Activated gamma-delta T cell (primary cell): ENCODE measurements at places on chromosomes 6 and 20.

DNA sequence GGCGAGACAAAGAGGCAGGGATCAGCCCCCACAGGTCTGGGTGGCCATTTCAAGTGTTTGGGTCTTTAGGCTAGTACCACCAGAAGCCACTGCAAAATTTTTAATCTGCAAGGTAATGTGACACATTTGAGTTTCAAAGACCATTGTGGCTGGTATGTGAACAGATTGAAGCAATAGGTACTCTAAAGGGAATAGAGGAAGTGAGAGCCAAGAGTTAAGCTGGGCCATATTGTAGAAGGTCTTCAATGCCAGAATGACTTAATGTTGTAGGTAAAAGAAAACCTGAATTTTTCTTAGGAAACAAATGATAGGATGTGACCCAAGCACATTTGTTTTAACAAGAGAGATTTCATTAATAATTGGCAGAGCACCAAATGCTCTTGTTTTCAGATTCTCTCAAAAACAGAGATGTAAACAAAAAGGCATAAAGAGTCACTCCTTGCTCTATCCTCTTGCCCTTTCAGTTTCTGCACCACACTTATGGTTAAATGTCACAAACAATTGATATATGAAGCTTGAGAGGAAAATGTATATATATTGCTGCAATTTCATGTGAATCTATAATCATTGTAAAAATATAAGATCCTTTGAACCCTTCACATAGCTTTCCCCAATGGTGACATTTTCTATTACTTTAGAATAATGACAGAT lies 307.1 kb upstream of the PLN start:
- DNase-seq: no peak

DNA sequence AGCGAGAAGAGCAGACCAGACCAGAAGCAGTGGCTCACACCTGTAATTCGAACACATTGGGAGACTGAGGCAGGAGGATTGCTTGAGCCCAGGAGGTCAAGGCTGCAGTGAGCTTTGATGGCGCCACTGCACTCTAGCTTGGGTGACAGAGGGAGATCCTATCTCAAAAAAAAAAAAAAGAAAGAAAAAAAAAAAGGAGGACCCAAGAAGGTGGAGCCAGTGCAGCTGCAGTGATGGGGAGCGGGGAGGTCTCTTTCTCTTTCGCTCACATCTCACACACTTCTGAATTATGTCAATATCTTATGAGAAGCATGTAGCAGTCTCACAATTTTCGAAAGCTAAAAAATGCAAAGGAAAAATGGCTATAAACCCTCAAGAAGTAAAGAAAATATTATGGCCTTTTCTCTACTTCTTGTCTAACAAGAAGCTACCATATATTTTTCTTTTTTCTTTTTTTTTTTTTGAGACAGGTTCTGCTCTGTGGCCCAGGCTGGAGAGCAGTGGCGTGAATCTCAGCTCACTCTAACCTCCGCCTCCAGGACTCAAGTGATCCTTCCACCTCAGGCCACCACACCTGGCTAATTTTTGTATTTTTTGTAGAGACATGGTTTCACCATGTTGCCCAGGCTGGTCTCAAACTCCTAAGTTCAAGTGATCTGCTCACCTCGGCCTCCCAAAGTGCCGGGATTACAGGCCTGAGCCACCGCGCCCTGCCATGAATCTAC lies 3.8 kb upstream of the SPO11 start:
- DNase-seq: no peak

DNA sequence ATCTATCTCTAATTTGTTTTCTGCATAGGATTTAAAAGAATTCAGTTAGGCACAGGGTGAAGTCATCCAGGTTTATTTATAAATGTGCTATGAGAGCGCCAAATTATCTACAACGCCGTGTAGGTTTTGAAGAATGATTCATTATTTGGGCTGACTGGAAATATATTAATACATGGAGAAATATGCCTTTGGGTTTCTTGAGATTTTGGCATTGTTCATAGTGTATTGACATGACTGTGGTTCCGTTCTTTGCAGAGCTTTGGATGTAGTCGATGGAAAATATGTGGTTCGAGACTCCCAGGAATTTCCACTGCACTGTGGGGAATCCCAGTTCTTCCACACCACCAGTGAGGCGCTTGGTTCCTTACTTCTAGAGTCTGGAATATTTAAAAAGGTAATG lies 90.9 kb downstream of the CRYBG1 start:
- no peak for DNase-seq

DNA sequence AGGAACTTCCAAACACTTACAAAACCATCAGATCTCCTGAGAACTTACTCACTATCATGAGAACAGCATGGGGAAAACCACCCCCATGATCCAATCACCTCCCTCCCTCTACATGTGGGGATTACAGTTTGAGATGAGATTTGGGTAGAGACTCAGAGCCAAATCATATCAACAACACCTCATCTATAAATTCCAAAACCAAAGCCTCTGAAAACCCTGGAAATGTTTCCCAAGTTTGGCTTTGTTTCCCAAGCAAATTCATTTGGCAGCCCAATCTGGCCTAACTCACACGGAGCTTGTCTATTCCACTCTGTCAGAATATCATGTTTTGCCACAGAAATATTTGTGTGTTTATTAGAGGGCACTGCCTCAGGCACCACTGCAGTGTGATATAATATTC lies 142.6 kb downstream of the COL9A1 start:
- DNase-seq: no peak

DNA sequence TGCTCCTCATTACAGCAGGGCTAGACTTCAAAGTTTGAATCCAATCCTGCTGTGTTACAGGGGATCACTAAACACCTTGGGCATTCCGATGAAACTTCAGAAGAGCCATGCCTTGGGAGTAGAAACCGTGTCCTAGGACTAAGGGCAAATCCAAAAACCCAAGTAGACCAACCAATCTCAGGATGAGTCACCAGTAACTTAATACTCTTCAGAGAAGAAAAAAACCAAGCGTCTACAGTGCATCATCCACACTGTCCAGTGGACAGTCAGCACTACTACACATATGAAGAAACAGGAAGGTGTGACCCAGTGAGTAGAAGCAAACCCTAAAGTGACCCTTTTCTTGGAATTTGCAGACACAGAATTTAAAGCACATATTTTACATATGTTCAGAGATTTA lies 39.5 kb upstream of the VAPB start:
- DNase-seq: no peak

DNA sequence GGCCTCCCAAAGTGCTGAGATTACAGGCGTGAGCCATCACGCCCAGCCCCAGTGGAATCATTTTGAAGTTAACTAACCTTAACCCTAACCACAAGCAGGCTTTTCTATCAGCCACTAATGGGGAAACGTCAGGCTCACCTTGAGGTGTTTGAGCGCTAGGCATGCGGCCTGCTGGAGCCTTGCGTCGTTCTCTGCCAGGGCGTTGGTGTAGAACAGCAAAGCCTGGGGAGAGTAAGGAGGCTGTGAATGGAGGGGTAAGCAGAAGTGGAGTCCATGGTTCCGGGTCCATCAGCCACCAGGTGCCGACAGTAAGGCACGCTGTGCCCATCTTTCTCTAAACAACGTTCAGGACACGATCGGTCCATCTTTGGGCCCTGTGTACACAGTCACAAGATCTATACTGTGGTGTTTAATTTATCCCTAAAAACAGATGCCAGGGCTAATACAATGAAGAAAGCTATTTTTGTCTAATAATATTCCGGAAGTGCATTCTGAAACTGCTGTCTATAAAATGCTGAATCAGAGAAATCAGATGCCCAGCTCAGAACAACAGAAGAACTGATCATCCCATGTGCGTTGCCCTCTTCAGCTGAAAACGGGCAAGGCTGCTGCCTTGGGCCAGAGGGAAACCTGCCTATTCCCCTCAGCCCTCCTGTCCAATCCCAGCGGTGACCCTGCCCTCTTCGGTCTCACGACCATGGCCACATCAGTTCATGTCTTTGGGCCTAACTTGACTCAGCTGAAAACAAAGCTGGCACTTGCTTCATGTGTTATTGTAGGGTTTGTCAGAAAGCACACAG lies 79.6 kb downstream of the PTPN1 start:
- DNase-seq: no peak

GRCh38 chr6:135884136-135884535 lies 32.6 kb downstream of the PDE7B start:
- no peak for DNase-seq

GRCh38 chr6:168058691-168059551 lies 20.1 kb downstream of the FRMD1 start:
- no peak for DNase-seq

- DNase-seq: no peak
Measured at GRCh38 chr6:162533009-162533400, 194.6 kb downstream of the PRKN start.

DNA sequence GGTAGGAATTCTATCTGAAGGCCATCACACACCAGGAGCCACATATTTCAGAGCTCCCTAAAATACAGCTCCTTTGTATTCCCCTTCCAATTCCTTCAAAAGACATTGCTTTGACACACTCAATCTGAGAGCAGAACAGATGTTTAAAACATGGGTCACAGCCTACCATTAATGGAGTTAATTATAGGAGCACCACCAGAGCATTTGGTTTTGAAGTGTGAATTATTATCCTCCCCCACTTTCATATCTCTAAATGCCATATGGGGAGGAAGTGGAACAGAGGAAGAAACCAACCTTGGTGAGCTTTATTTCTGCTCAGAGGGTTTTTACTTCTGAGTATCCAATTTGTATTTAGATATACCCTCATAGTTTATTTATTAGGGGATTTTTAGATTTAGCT lies 50.7 kb upstream of the TNFRSF21 start:
- DNase-seq: no peak

- no peak for DNase-seq
Measured at GRCh38 chr6:137775720-137776119, 91.3 kb upstream of the TNFAIP3 start.

DNA sequence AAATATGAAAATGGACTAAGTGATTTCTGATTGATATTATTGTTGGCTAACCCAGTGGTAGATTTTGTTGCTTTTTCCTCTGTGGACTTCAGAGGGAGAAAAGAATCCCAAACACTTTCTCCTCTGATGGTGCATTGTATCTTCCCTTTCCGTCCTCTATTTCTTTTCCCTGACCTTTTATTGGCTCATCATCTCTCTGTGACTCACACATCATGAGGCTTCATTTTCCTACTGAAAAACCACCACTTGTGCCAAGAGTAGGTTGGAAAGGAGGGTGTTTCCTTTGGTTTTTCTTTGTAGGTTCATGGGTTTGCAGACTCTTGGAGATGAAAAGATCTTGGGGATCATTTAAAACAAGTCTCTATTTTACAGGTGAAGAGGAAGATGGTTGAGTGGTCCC lies 311.7 kb upstream of the JAG1 start:
- no peak for DNase-seq

GRCh38 chr6:6125495-6125894 lies 118.8 kb upstream of the NRN1 start:
- no peak for DNase-seq

DNA sequence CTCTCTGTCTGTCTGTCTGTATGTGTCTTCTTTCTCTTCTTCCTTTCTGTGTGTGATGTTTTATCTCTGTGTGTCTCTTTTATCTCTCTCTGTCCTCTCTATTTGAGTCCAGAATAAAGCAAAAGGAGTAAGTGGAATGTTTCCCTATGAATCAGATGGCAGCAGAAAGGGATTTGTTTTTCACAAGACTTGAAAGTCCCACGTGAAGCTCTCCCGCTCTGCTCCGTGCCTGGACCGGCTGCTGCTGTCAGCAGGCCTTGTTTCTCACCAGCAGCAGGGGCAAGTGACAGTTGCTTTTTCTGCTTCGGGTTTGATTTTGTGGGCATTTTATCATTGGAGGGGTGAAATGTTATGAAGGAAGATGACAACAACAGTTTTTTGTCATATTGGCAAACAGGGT lies 212.7 kb downstream of the PACRG start:
- no peak for DNase-seq

GRCh38 chr20:19968466-19969073 lies 48.6 kb upstream of the NAA20 start:
- no peak for DNase-seq

- no peak for DNase-seq
Measured at GRCh38 chr6:46501136-46502089, 10.2 kb upstream of the RCAN2 start.

DNA sequence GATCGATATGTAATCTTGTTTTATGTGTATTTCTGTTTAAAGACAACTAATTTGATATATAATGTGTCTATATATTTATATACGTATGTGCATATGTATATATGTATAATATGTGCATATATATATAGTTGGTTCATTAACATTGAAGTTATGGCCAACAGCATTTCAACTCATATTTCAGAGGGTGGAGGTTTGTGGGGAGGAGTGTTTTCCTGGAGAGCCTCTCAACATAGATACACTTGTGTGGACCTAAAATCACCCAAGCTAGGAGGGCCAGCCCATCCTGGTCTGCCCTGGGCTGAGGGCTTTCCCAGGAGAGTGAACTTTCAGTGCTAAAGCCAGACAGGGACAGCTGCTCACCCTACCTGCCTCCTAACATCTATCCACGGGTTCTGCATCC lies 68.8 kb downstream of the TMEM242 start:
- DNase-seq: no peak

DNA sequence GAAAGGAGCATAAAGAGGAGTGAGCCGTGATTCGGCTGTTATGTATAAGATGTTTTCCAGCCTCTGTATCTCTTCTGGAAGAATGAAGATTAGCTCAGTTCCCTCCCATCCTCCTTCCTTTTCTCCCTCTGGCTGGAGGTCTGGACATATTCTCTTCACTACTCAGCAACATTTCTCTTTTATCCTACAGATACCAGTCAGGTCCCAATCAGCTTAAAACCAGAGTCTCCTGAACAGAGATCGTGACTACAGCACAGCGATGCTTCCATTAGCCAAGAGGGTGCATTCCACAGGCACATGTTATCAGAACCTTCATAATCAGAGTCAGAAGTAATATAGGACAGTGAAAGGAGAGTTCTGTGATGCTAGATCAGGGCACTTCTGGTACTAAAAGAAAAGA lies 133.9 kb upstream of the SOX4 start:
- DNase-seq: no peak

DNA sequence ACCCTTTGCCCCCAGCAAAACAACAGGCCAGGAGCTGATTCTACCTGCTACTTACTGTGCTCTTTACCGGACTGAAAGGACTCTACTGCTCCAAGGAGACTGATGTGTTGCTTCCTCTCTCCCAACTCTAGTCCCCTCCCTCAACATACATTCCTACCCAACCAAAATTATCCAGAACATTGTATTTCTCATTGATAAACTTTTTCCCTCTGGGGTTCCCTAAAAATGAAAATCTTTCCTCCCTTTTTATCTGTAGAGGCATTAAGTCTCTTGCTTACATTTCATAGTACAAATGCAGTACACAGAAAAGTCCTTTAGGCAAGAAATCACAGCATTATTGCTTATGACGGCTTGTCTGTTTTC lies 940 bp upstream of the HS3ST5 start:
- DNase-seq: no peak

- DNase-seq: no peak
Measured at GRCh38 chr6:106102967-106103727, 17.0 kb downstream of the PRDM1 start.

DNA sequence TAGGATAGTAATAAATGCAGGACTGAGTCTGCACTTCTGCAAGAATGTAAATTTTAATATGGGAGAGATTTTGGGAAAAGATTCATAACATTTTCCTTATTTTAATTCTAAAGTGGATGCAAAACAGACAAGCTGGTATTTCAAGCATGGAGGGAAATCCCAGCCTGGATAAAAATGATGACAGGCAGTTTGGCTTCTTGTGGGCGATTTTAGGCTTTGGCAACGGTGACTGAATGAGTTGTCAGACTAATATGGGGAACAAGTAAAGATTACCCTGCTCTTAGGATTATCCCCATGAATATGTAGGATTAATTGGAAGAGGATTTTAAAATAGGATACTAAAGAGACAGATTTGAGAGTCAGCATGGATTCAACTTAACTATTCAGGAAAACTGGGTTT lies 21.0 kb downstream of the OGFRL1 start:
- DNase-seq: no peak
